ENCODE measurements at places on chromosomes 1 and 21.

DNA sequence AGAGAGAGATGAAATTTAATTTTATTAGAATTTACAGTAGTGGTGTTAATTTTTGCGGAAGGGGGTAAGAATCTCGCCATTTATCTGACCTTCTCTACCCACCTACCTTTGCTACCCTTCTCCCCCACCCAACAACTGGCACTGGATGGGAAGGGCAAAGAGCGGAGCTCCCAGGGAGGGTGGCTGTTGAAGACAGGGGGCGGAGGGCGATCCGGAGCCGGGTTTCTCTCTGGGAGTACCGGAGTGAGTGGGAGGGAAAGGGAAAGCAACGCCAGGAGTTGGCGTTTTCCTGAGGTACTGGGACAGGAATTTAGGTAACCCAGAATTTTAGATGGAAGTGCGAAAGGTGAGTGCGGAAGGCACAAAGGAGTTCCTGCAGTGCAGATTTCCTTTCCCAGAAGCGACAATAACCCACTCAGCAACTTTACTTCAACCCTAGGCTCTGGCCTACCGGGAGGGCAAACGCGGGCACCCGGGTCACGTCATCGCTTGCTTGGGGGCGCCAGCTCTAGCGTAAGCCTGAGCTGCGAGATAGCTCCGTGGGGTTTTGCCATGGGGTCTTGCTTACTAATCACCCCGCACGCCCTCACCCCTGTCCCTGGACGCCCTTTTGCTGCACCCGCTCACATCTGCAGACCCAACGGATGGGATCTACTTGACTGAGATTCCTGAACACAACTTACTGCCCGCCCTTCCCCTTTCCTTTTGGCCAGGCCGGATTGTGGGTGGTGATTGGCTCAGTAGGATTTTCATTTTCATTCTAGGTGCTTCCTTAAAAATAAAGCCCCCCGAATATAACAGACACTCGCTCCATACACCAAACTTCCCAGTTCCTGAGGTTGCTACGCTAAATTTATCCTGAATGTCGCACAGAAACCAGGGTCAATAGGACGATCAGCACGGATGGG lies 413.0 kb upstream of the ESRRG start:
- no peak for DNase-seq

DNA sequence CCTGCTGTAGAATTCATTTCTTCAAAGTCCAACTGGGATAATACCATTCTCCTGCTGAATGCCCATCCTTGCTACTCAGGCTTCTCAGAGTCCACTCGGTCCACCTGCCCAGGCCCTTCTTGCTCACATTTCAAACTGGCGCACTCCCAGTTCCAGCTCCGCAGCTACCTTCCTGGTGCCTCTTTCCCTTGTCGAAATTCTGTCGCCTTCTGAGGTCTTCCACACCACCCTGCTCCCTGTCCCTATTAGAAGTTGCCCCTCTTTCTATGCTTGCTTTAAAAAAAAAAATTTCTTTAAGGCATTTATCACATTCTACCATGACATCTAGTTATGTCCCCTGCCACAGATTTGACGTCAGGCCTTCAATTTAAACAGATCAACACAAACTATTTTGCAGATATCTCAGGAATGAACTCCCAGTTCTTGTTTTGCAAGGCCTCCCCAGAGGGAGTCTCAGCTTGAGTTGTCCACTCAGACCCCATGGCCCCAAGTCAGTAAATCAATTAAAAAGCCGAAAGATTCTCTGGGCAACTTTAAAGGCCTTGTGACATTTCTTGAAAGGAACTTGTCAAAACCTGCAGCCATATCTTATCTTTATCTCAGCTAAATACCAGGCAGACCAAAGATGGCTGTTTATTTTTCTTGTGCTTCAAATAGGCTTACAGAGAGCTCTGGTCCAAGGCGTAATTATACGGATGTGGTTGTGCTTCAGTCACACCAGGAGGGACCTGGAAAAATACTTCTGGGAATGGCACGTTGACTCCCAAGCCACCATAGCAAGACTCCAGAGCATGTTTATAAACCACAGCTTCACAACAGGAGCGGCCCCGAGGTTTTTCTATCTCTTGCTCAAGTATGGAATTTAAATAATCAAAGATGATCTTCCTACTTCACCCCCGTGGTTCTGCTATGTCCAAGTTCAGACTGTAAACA lies 2.2 kb downstream of the FAM89A start:
- DNase-seq: no peak

DNA sequence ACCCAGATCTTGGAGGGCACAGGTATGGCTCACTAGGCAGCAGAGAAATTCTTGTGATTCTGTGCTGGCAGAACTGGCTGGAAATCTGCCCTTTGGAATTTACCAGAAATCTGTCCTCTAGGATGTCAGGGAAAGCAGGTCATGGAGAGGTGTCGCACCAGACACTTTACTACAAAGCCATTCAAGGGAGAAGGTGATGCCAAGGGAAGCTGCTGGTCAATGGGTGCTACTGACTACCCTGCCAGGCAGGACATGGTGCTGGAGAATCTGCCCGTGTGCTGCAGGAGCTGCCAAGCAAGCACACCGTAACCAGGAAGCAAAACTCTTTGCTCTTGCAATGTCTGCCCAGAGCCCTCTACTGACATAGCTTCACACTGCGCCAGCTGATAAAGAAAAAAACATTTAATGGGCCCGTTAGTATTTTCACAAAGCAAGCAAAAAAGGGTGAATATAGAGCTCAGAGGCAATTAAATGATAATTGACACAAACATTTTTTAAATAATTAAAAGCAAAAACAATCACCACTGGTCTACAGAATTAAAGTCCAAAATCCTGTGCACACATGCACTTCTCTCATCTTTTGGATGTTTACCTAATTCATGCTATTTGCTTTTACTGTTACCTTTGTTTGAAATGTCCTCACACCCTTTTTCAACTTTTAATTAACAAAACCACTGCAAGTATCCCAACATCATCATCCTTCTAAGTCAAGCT lies 7.2 kb upstream of the FBXO28 start:
- peak; percentile 18 for DNase-seq

DNA sequence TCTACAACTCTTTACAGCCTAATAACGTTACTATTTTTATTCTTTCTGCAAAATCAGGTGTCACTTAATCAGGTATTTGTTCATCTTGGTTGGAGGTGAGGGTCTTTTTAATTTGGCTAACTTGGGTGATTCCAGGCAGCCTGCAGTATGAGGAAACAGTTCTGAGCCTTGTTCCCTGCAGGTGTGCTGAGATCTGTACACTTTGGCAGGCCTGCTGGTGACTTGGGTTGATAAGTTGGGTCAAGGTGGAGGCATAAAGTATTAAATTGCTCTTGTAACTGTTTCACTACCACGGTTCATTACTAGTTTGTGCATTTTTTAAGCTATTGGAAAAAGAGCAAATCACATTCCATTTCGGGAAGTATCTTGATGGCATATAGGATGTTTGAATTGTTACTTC lies 10.0 kb downstream of the MAP3K21 start:
- DNase-seq: no peak

DNA sequence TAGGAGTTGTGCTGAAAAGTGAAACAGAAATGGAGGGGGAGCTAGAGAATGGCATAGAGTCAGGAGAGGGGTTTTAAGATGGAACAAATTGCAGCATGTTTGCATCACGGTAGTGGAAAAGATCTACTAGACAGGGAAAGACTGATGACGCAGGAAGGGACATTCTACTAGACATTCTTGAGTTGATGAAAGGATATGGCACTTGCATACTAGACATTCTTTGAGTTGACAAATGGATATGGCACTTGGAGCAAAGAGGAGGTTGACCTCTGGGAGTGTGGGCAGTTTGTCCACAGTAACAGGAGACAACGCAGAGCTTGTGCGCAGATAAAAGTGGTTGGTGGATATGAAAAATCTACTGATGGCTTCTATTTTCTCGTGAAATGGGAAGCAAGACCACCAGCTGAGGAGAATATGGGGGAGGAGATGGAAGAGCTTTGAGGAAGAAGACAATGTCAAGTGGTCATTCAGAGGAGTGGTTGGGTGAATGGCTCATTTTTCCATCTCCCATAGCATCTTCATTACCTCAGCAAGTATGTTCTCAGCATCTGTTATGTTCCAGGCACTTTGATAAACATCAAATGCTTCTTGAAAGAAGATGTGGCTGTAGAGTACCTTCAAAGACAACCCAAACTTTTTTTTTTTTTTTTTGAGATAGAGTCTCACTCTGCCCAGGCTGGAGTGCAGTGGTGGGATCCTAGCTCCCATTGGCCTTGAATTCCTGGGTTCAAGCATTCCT lies 2.4 kb upstream of the CTPS1 start:
- no peak for DNase-seq

DNA sequence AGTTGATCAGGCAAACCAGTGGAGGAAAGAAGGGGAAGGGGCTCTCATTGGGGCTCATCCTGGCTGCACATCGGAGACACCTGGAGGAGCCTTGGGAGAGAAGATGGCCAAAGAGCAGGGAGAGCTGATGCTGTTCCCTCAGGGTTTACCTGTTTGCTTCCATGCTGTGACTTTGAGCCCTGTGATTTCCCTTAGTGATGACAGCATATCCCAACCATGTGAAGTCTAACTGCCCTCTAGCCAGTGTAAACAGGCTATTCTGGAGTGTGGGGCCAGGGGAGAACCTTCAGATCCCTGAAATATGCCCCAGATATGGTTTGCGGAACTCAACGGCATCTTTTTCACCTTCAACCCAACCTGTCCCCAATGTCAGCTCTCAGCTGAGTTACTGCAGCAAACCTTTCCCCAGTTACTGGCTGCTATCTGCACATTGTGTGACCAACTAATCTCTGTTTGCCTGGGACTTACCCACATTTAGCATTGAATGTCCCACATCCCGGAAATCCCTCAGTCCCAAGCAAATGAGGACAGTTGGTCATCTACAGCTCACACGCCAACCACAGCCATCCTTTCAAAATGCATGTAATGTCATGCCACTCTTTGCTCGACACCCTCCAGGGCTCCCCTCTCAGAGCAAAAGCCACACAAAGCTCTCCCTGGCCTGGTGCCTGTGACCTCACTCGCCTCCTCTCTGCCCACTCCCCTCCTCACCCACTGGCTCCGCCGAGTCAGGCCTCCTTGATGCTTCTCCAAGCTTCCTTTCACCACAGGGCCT lies 242.3 kb downstream of the KCNJ6 start:
- no peak for DNase-seq

DNA sequence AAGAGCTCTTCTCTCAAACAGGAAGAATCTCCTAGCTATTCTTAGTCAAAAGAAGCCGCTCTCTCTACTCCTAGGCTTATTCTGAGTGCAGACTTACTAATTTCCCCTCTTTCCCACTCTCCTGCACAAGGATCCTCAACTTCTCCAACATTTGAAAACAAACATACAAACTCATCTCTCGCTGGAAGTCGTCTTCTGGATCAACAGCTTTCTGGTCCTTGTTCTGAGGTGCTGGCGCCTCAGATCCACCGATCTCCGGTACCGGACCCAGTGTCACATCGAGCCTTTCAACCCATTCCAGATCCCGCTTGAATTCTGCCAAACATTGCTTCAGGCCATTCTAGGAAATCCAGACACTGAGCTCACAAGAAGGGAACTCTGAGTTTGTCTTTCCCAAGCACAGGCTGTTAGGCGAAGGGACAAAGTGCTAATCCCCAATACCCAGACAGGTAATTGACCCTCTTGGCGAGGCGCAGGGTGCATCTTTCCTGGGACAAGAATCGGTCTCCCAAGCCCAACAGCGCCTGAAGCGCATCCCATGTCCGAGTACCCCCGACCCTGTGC lies 696 bp downstream of the EBNA1BP2 start:
- DNase-seq: no peak

DNA sequence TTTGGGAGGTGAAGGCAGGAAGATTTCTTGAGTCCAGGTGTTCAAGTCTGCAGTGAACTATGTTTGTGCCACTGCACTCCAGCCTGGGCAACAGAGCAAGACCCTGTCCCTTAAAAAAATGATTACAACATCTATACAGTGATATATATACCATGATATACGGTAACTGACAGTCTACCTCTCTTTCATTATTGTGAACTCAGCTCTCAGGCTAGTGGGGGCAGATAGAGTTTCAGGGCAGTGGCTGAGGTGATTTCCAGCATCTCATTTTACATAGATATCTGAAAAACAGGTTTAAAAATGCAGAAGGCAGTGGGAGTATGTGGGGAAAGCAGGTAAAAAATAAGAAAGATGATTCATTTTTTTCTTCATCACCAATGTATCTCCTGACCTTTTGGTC lies 8.1 kb upstream of the NTNG1 start:
- no peak for DNase-seq

DNA sequence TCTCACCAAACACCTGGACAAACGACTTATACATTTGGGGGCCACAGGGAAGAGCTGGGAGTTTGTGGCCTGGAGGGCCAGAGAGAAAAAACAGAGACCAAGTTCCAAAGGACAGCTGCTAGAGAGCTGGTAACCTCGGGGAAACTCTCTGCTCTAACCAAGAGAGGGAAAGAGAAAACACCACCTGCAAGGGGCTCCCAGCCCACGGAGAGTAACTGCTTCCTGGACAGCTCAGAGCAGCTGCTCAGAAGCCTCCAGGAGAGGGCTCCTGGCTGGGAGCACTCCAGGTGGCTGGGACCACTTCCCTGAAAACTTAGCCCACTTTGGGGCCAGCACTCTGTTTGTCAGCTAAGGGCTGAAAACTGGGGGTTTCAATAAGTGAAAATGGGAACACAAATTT lies 154.8 kb upstream of the GRIK3 start:
- DNase-seq: no peak

DNA sequence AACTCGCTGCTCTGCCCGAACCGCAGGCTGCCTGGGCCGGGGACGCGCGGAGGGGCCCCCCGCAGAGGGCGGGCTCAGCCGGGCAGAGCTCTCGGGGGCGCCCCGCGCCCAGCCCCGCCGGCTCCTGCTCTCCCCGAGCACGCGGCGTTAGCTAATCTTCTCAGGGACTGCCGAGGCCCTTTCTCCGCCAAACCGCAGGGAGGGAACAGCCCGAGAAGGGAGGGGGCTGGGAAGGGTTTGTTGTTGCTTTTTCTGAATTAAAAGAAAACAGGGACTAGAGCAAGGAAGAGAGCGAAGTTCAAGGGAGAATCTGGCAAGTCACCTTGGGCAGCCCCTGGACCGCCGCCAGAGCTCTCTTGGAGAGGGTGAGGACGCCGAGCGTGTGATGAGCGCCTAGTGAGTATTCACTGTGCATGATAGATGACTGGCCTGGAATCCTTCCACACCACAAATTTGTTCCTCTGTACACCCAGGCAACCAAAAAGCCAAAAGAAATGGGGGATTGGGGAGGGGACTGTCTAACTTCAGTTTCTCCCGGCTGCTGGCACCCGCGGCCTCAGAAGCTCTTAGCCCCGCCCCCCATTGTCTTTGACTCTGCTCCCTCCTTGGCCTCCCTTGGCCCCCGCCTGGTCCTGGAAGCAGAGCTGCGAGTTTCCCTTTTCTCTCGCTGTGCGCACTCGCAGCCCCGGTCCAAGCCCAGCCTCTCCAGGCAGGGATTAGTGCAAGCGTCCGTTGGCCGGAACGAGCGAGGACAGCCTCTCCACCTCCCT lies 19.7 kb upstream of the LMX1A start:
- DNase-seq: peak; percentile 45

DNA sequence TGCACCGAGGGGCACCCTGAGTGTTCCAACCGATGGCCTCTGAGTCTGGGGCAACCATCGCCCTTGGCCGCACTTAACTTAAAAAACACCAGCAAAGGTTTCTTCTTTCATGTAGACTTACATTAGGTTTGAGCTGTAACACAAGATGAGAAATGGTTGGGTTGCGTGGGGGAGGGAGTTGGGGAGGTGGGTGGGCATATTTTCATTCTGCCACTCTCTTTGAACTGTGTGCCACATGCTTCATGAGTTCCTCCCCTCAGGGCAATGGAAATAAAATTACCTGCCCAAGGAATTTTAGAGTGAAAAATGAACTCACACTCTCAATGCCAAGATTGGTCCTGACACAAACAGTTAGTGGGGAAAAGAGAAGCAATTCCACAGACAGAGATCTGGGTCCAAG lies 430.1 kb upstream of the USP24 start:
- DNase-seq: no peak
